ENCODE measurements at places on chromosomes 1 and 21.

GRCh38 chr1:200005165-200005564 lies 22.3 kb upstream of the NR5A2 start:
- DNase-seq: no peak

- peak; percentile 89 for DNase-seq
These were observed 11.7 kb downstream of the TNFSF18 start for GRCh38 chr1:173038875-173039554.

GRCh38 chr1:46315669-46316403 lies 12.3 kb downstream of the UQCRH start:
- DNase-seq: no peak

GRCh38 chr21:33290441-33290840 lies 24.3 kb downstream of the IL10RB start:
- DNase-seq: no peak

DNA sequence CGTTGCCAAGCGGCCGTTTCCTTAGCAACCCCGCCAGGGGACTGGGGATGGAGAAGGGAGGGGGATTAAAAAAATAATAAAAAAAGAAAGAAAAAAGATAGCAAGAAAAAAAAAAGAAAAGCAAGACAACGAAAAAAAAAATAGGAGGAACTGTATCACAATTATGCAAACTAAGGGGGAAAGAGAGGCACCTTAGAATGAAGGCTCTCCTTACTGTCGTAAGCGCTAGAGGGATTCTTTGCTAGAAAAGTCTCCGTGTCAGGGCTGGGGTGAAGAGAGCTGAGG lies 625 bp upstream of the NEGR1 start:
- no peak for DNase-seq

GRCh38 chr1:208028526-208028925 lies 117.6 kb upstream of the CD34 start:
- no peak for DNase-seq

DNA sequence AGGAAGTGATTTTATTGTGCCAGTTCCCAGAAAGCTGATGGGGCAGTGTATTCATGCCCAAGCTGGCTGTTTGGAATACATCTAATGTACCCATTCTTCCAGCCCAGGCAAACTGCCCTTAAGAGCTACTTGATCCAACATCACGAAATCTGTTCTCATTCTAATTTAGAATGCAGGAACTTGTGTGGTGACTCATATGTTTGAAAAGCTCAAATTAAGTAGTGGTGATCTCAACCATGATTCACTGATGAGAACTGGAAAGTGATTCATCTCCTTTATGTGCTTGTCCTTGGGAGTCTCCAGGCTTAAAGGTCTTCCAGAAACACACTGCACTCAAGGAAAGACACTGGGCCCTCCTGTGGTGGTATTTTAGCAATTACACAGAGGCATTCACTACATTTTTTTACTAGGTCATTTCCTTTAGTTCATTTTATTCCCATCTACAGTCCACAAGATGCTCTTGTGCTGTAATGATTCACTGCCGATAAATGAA lies 65.4 kb downstream of the RPE65 start:
- peak; percentile 94 for DNase-seq

GRCh38 chr1:185966471-185966870 lies 232.3 kb downstream of the HMCN1 start:
- no peak for DNase-seq

DNA sequence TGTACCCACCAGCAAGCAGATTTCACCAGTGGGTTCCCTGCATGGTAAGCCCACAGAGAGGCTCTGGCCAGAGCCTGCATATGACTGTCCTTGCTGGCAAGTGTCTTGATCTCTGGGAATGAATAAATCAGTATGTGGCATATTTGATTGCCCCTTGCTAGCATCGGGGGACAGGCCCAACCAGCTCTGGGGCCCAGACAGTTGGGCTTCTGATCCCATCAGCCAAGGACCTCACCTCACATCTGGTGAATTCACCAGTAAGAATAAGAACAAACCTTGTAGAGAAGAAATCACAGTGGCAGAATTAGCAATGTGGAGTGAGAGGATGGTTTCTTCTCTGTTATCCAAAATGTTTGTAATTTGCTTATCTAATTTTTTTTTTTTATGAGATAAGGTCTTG lies 15.9 kb downstream of the SLC1A7 start:
- no peak for DNase-seq

- no peak for DNase-seq
These were observed 17.6 kb downstream of the PGBD2 start for GRCh38 chr1:248923352-248924338.

DNA sequence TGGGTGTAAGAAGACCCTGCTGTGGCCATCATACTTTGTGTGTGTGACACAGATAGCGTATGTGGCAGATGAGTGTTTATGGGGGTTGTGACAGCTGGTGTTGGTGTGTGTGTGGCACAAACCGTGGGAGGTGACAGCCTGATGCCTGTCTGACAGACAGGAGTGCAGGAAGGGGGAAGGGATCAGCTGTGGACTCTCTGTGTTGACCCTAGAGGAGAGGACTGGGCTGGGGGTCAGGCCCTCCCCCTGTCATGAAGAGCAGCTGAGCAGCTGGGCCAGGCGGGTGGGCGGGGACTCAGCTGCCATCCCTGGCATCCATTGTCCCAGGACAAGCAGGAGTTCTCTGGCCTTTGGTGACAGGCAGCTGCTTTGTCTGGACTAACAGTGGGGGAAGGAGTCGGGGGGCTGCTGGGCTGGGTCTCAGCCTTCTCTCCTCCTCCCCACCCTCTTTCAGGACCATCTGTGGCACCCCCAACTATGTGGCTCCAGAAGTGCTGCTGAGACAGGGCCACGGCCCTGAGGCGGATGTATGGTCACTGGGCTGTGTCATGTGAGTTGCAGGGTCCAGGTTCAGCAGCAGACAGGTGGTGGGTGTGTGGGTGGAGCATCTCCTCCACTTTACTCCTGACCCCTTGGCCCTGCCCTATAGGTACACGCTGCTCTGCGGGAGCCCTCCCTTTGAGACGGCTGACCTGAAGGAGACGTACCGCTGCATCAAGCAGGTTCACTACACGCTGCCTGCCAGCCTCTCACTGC lies 2.3 kb downstream of the PLK3 start:
- DNase-seq: no peak

DNA sequence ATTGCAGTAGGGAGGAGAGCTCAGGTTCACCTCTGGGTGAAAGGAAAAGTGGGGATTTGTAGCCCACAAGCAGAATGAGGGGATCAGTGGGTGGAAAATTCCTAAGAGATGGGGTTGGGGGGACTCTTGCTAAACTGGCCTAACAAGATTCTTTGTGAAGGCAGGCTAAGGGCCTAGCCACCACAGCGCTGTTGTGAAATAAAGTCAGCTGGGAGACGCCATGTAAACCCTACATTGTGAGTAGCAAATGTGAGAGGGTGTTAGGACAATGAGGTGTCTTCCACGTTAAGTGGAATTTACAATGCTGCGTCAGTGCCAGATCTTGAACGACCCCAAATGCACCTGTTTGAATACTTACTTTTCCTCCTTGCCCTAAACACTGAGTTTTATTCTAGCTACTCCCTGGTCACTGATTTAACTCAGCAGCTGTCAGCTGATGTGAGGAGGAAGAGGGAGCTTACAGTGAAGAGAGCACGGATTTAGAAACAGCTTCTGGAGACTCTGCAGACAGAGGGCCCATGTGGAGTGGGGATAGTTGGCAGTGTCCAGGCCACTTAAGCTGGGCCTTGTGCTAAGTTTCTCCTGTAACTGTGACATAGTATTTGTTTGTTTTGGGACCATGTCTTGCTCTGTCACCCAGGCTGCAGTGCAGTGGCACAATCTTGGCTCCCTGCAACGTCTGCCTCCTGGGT lies 17.3 kb downstream of the PDPN start:
- DNase-seq: no peak

DNA sequence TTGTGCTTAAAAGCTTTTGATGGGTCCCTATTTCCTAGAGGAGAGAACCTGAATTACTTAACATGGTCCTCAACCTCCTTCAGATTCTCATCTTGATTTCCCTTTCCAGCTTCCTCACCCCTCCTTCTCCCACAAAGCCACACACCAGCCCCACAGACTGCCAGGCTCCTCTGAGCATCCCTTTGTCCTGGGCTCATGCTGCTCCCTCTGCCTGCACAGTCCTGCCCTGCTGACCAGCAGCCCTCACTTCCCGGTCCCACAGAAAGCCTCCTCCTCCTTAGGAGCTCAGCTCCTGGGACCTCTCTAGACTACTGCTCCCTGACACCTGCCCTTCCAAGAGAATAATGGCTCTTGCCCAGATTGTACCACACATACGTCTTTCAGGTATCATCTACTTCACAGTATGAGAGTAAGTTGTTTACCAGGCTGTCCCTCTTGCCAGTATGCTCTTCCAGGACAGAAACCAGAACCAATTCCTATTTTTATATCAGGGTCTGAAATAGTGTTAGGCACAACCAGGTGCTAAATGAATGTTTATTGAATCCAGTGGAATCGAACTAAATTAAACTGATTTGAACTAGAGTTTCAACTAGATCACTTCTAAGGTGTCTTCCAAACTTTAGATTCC lies 373.4 kb downstream of the LMX1A start:
- no peak for DNase-seq

DNA sequence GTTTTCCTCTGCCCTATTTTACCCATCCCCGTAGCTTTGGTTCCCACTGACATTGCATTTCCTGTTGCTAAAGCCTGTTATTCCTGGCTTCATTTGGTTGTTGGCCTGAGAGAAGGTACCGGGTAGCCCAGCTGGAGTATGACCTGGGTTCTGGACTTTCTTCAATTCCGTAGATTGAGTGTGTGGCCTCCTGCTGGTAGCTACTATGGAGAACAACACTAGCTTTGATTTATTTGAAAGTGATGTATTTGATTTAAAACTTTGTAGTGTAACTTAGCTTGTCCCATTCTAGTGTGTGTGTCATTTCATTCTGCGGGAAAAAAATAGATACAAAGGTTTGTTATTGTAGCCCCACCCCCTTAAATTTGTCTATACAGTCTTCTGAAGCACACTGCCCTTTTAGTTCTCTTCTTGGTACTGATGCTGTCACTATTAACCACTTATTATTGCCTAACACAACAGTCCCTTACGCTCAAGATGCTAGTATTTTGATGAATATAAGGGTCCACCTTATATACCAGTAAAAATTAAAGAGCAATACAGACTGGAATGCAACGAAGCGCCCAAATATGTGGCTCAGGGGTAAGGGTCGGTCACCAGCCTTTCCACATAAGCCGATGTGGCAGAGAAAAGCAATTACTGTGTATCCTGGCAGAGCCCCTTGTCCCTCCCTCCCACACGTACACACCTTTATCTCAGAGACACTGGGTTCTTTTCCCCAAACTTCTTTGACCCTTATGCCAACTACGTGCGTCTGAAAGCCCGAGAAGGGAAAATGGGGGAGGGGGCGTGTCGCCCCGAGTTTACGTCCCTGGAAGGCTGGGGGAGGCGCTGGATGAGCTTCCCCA lies 643 bp upstream of the MOV10 start:
- DNase-seq: peak; percentile 26

DNA sequence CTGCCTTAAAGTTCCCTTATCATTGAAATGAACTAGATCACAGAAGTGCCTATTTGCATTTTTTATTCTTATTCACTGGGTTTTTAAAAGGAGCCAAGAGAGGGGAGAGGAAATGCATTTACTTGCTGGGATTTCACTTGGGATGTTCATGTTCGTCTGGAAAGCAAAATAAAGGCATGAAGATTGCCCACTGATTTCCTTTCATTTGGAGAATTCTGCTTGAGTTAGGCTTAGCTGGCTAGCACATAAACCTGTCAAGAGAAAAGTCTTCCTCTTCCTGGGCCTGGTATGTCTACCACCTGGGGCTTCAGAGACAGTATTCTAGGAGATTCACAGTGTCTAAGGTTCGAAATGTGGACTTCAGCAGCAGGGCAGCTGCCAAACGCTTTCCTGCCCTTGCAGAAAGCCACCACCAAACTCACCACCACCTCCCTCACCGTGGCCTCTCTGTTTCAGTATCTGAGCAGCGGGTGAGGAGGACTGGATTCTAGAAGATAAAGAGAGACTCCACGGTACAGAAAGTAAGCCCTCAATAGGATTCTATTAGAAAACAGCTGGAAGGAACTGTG lies 44.5 kb downstream of the HIVEP3 start:
- no peak for DNase-seq

GRCh38 chr1:69246109-69246508 lies 321.6 kb upstream of the LRRC7 start:
- no peak for DNase-seq

- DNase-seq: peak; percentile 86
These were observed 63.1 kb upstream of the CD34 start for GRCh38 chr1:207973898-207974568.

GRCh38 chr1:91133248-91133647 lies 111.4 kb upstream of the ZNF644 start:
- no peak for DNase-seq

- no peak for DNase-seq
These were observed 298.9 kb downstream of the DPYD start for GRCh38 chr1:97621955-97622354.

DNA sequence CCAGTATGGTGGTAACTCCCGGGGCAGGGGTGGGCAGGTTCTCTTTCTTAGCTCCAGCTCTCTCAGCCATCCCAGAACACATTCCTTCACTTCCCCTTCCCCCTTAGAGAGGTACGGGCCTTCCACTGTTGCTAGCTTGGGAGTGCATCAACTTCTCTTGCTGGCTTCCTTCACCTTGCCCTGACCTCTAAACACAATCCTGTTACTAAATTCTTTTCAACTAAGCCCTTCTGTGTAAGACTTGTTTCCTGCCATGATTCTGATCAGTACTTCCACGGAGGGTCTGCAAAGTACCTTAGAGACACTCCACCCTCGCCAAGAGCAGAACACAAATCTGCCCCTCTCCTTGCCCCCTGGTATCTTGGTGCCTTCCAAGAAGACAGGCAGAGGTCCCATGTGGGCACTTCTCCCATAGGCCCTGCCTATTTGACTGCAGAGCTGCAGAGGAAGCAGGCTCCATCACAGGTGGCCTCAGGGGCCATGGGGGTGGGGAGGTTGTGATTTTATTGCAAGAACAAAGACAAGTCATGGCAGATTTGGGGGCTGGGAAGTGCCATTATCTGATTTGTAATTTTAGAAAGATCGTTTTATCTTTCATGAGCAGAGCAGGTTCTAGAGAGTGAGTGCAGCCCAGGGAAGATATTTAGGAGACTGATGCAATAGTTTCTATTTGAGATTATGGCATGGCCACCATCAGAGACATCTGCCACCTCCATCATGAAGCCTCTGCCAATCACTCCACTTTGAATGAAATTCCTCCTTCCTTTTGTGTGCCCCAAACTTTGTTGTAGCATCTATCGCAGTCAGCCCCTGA lies 182.5 kb upstream of the JUN start:
- no peak for DNase-seq

- no peak for DNase-seq
These were observed 41.4 kb downstream of the YARS1 start for GRCh38 chr1:32775640-32776337.

DNA sequence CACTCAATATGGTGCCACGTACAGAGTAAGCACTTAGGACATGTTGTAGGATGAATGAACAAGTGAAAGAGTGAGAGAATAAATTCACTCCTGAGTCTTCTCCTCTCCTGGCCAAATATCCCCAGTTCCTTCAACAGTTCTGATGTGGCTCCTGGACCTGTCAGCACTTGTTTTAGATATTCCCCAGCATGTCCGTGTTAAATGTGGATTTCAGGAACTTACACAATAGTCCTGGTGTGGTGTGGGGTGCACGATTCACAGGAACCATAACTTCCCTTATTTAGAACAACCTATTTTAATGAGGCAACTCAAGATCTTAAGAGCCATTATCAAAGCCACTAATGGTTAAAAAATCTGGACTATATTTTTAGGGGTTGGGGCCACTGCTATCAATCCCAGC lies 39.0 kb upstream of the MYSM1 start:
- DNase-seq: peak; percentile 70

Data from inflammatory macrophage treated with lipopolysaccharide for 4 hours (primary cell).